ENCODE measurements at places on chromosomes 2 and 18.

- DNase-seq: no peak
Measured at GRCh38 chr2:148957023-148957422, 81.5 kb upstream of the LYPD6B start.

DNA sequence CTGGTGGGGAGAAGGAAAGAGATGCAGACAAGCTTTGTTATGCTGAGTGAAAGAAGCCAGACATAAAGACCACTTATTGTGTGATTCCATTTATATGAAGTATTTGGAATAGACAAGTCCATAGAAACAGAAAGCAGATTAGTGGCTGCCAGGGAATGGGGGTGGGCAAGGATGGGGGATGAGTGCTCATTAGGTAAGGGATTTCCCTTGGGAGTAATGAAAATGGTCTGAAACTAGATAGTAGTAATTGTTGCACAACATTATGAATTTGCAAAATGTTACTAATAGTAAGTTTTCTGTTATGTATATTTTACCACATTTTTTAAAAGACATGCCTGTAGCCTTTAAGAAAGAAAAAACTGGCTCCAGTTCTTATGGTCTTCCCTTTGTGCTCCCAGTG, 154.9 kb downstream of the LNPK start:
- DNase-seq: no peak

DNA sequence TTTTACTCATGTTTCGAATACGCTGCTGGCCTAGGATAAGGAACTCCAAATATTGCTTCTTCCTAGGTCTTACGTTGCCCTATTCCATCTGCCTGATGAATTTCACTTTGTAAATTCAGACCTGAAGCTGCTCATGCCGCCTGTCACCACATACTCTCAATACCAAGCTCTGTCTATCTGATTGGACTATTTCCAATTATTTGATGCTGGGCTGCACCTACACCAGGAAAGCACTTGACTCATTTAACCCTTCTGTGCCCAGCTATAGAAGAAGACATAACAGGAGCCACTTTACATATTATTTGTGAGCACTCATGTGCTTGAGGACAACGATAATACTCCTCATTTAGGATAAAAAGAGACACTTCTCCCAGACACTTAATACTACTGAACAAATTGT, 1293.9 kb upstream of the LRRTM1 start:
- DNase-seq: no peak

DNA sequence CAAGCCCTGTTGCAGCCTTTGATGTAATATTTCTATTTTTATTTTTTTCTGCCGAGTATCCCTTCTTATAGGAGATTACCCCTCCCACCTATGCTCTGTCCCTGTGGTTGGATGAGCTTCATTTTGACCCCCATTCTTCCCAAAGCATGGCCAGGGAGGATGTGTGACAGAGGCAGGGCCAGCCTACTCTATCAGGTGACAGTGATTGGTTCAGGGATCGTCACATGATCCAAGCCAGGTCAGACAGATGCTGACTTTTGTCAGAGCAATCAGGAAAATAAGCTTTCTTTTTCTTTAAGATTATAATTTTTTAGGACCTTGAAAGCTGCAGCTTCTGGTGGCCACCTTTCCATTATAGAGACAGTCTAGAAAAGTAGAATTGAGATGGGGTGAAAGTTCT, 314.3 kb downstream of the NUP35 start:
- no peak for DNase-seq

DNA sequence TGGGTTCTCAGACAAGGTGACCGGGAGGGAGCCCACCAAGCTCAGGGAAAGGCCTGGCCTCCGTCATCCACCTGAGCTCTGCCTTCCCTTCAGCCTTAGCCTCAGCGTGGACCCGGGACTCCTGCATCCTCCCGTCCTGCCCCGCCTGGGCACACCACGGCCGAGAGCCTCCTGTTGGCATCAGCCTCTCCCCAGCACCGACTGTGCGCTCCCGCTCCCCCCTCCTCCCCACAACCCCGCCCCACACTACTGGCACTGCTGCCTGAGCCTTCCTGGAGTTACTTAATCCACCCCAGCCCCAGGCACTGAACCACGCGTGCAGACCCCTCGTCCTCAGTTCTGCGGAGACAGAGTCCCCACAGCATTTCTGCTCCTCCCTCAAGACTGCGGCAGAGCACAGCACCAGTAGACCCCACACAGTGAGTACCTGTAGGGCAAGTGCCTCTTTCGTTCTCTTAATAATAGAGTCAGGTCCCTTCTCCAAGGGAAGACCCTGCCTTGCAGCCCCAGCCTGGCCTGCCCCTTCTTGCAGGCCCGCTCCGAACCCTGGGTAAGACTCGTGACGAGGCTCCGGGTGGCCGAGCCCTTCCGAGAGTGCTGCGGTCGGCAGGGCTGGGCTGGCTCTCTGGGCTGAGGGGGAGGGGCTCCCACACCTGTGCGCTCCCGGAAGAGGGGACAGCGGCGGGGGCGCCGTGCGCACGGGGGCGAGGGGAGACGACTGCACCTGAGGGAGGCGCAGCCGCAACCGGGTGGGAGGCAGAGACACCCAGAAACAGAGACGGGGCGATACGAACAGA, at the start of gene AMER3:
Gene AMER3, plus strand, starts transcription at position 285 of the 797 bp plus-strand sequence. CDS start 6,533 bp downstream, outside the sequence.
- DNase-seq: no peak

- DNase-seq: no peak
Measured at GRCh38 chr2:195016841-195017240, 640.2 kb upstream of the SLC39A10 start.

DNA sequence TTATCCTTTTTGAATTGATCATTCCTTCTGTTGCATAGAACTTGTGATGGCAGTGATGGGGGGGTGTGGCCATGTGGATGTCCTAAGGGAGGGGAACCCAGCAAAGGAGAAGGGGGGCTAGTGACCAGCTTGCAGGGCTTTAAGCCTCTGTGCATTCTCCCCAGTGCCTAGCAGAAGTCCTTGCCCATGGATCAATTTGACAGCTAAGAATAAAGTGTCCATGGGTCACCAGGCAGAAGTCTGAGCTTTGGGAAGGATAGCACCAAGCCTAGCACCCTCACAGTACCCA, 39.6 kb upstream of the FAM136A start:
- DNase-seq: no peak

DNA sequence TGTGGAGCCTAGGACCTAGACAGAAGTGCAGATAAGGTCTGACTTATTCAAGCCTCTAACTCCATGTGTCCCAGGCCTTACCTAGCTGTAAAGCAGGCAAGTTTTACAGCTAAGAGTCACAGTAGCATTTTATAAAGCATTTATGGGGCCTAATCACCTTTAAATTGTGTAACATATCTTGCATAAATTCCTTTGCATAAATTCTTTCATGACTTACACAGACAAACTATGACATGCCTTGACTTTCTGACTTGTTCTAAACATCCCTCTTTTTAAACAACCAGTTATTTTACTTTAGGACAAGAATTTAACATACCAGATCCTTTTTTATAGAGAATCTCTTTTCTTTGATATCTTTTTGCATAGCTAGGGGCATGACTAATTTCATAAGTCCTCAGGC, 1257.8 kb upstream of the NRXN1 start:
- DNase-seq: no peak

- no peak for DNase-seq
Measured at GRCh38 chr2:193841384-193842150, 1646.8 kb upstream of the TMEFF2 start.

GRCh38 chr2:135009339-135009738, 37.9 kb downstream of the MAP3K19 start:
- DNase-seq: no peak

- DNase-seq: no peak
Measured at GRCh38 chr2:66925128-66925527, 472.0 kb upstream of the ETAA1 start.

DNA sequence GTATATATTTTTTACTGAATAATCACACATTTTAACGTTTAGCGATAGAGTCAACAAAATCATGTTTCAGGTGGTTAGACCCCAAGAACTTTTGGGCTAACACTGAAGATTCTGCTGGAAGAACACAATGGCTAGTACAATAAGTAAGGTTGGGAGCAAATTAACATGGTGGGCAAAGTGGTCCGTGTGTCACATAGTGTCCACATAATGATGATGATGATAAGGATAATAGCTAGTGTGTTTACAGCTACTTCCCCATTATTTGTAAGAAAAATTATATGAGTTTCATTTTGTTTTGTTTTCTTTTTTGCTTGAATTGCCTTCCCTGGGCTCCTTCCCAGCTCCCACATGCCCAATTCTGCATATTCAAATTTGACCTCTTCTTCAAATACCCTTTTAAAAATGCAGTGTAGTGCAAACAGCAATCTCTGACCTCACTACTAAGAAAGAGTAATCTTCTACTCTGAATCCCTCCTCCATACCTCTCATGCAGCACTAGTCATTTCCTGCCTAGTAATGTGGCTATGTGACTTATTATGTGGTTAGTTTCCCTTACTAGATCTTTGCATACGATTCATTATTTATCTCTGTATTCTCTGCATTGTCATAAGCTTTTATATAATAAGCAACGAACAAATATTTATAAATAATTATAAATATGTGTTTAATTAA, 16.9 kb upstream of the VPS54 start:
- no peak for DNase-seq

GRCh38 chr2:187155476-187155875, 292.6 kb downstream of the CALCRL start:
- no peak for DNase-seq

DNA sequence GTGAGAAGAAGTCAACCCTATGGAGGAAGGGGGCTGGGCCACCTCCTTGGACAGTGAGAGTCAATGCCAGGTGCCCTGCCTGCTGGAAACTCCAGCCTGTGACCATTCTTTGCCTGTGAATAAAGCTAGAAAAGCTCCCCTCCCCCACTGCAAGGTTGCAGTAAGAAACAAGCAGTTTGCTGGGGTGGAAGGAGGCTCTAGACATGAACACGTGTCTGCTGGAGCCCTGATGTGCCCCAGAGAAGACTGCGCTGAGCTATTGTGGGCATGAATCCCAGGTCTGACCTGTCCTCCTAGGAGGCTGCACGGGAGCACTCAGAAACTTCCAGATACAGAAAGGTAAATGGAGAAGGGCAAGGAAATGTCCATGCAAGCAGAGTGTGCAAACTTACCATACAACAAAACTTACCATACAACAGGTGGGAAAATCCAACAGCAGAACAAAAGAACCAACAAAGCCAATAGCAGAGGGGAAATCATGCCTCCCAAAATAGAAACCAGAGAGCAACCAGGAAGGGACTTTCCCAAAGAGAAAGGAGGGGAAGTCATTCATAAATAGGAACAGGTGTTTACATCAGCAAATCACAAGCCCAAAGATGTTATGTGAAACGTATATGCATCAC, 278.7 kb downstream of the BCL2 start:
- no peak for DNase-seq

DNA sequence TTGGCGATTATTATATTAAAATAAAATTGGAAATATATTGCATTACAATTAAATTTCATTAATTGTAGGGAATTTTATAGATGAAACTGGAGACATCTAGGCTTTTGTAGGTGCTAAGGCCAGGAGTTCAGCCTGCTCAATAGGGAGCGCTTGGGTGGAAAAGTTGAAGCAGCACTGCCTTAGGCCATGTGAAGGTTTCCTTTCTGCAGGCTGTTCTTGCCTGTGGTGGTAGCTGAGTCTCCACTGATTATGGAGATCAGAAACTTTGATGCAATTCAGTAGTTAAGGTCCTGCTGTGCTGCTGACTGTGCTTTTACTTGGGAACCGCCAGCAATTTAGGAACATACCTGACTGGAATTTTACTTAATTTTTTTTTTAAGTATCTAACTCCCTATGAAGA, 179.9 kb upstream of the BOD1L2 start:
- DNase-seq: no peak

DNA sequence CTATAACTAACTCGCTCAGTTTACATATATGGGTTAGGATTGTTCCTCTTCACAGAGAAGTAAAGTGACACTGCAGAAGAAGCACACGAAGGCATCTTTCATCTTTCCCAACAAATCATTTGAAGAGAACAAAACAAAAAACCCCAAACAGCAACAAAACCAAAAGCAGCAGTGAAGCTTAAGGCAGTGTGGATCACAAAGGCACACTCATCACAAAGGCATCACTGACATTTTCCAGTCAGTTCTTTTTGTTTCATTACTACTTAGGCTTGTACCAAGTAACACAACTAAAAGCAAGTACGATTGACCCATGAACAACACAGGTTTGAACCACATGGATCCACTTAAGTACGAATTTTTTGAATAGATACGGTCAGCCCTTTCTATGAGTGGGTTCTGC, 75.7 kb downstream of the RNF152 start:
- no peak for DNase-seq

GRCh38 chr2:123864416-123864815, 160.7 kb upstream of the CNTNAP5 start:
- no peak for DNase-seq

DNA sequence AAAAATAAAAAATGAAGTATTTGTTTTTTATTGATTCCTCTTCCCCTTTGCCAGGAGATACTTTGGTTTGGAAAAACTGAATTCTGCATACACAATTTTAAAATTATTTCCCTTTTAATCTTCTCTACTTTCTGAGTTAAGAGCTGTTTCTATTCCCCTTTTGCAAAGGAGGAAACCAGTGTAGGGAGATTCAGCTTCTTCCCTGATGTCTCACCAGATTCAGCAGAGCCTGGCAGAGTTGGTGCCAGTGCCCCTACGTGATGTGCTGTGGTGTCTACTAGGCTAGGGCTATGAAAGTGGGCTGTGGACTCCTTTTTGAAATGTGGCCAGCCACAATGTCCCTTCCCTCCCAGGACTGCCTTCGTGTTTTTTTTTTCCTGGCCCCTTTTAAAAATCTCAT, 2.4 kb downstream of the RPE start:
- DNase-seq: no peak

DNA sequence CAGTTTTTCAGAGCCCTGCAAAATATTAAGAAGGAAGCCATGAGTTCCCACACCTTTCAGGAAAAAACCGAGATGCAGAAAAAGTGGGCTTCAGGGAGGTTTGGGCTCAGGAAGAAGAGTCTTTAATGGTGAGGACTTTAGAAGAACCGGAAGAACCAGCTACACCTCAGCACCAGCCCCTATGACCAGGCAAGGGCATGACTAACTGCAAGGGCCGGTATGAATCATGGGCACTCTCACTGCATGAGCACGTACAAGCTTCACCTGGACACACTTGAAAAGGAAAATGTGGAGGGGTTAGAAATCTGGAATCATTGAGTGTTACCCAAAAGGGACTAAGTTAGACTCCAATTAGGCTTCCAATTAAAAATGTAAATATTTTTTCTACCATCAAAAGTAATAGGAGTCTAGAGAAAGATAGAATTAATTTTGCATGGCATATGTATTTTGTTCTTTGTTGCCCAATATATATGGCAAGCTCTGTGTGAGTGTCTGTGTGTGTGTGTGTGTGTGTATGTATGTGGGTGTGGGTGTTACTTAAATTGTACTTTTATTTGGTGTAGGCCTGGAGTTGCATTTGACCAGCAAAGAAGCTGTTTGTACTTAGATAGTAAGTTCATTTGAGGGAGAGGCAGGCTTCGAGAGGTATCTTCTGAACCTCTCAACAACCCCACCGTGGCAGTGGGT, 66.5 kb upstream of the THUMPD2 start:
- no peak for DNase-seq

DNA sequence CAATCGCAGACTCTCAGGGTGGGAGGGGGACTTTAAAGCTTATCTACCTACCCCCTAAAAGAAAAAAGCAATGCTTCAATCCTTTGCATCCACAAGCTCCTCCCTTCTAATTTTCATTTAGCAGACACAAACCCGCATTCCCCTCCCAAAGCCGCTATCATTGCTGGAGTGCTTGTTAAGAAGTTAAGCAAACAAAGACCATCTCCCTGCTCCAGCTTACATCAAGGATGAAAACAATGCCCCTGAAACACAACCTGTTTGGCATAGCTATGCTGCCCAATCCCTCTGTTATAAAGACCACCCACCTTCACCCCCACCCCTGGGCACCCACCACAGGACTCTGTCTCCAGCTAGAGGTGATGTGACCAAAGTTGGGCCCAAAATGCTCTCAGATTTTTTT, 33.0 kb downstream of the REEP1 start:
- DNase-seq: no peak

- no peak for DNase-seq
Measured at GRCh38 chr2:68206793-68207192, 45.5 kb downstream of the PPP3R1 start.

Measured in stimulated activated CD4-positive, alpha-beta T cell treated with anti-CD3 and anti-CD28 coated beads, Interleukin-4, amount 100 ng/mL, for 1 hour (primary cell).